Activated CD8-positive, alpha-beta T cell treated with anti-CD3 and anti-CD28 coated beads for 36 hours (primary cell): ENCODE measurements at places on chromosomes 4 and X. TPM values are rescaled to one million over a fixed set of nuclear protein-coding genes. Genes with fewer than 3 reads are reported as not detected.

GRCh38 chr4:83490876-83491450 lies 6.1 kb upstream of the ABRAXAS1 start:
- no peak overlapping the region for H3K27ac ChIP-seq
- no peaks in the 10 kb centered on the region for H3K36me3 ChIP-seq
- peak; percentile 19 for DNase-seq
- no peak overlapping the region for H3K4me3 ChIP-seq
- H3K27me3 ChIP-seq: no peaks in the 10 kb centered on the region

GRCh38 chr4:145722561-145722960 lies 42.6 kb downstream of the C4orf51 start:
- no peak overlapping the region for H3K27ac ChIP-seq
- H3K36me3 ChIP-seq: no peaks in the 10 kb centered on the region
- DNase-seq: no peak
- H3K4me3 ChIP-seq: no peak overlapping the region
- peaks cover 16% of the 10 kb centered on the region for H3K4me1 ChIP-seq

DNA sequence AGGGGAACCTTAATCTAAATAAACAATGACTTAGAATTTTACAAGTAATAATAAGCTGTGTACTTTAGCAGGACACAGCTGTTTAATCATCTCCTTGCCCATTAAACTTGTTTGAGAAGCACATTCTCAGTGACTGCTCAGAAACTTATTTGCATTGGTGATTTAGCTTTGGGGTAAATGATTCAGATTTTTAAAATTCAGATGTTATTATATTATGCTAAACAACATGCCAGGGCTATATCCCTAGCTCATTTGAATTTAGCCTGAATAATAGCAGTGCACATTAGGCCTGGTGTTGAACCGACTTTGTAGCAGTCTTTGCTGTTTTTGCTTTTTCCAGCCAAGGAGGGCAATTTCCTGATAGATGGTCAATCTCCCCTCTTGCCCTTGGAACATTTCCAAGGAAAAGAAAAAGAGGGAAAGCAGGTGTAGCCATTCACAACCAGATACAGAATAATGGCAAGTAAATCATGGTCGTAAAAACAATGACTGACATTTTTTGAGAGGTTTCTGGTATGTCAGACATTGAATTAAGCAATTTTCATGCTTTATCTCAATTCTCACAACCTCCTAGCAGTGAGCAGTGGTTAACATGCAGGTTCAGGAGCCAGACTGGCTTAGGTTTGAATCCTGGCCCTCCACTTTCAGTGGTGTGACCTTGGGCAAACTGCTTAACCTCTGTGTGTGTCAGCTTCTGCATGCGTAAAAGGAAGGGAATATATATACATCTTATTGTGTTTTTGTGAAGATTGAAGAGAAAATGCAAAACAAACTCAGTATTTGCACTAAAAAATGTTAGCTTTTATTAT lies 16.8 kb downstream of the ARHGEF38 start:
- H3K4me3 ChIP-seq: no peak overlapping the region
- H3K4me1 ChIP-seq: no peaks in the 10 kb centered on the region
- H3K27ac ChIP-seq: no peak overlapping the region
- no peak for DNase-seq
- no peaks in the 10 kb centered on the region for H3K36me3 ChIP-seq

- H3K4me1 ChIP-seq: peaks cover 20% of the 10 kb centered on the region
- H3K27ac ChIP-seq: peak overlapping the region; percentile 98
- peak overlapping the region; percentile 86 for H3K4me3 ChIP-seq
- peaks cover 6% of the 10 kb centered on the region for H3K36me3 ChIP-seq
- peak; percentile 90 for DNase-seq
Measured at GRCh38 chrX:20265221-20265725, 1.4 kb downstream of the RPS6KA3 start.

DNA sequence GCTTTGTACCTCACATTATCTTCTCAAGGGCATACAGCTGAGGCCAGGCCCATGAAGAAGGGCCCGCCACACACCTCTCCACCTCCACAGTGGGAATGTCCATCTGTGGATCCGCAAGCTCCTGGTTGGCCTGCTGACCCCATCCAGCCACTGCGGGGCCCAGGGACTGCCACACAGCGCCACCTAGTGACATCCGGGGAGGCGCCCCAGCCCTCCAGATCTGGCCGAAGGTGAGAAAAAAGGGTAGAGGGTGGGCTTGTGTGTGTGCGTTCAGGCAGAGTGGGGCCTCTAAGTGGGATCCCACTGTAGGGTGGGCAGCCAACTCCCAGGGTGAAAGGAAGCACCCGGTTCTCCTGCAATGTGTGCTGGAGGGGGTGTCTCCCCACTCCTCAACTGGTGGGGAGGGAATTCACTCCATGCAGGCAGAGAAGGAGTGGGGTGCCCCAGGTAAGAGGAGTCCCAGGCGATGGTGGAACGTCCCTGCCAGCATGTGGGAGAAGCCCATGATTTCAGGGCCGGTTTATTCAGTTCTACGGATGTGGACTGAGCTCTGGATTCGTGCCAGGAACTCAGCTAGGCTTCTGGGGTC lies 117.3 kb downstream of the ENPP6 start:
- no peak overlapping the region for H3K4me3 ChIP-seq
- peak; percentile 60 for DNase-seq
- no peaks in the 10 kb centered on the region for H3K36me3 ChIP-seq
- no peaks in the 10 kb centered on the region for H3K4me1 ChIP-seq

- H3K4me3 ChIP-seq: no peak overlapping the region
- no peaks in the 10 kb centered on the region for H3K36me3 ChIP-seq
- H3K27me3 ChIP-seq: no peaks in the 10 kb centered on the region
- no peak for DNase-seq
- H3K4me1 ChIP-seq: peaks cover 6% of the 10 kb centered on the region
Measured at GRCh38 chrX:40035726-40036125, 62.0 kb downstream of the BCOR start.

DNA sequence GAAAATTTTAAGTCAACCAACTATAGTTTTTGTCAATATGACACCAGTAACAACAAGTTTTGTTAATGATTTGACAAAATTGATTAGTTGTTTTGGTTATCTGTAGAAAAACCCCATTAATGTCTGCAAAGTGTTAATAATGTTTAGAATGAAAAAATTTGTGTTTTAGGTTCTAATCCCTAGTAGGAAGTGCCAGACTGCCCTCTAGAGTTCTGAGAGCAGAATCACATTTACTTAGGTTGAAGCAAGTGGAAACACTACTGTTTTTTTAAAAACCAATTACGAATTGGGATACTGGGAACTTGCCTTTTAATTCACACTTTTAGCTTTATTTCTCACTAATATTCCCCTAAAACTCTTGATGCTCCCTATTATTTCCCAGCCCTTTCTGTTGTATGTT lies 101.1 kb upstream of the CYLC1 start:
- no peaks in the 10 kb centered on the region for H3K36me3 ChIP-seq
- no peak overlapping the region for H3K27ac ChIP-seq
- no peak for DNase-seq
- H3K27me3 ChIP-seq: no peaks in the 10 kb centered on the region

The ADGRL3 gene
- total RNA-seq: not detected

The GTPBP6 gene
- 68.3 TPM for total RNA-seq

The NLGN4X gene
- total RNA-seq: not detected

The SLC25A4 gene
- total RNA-seq: 8.7 TPM
